ENCODE measurements at places on chromosomes 6 and 20.

DNA sequence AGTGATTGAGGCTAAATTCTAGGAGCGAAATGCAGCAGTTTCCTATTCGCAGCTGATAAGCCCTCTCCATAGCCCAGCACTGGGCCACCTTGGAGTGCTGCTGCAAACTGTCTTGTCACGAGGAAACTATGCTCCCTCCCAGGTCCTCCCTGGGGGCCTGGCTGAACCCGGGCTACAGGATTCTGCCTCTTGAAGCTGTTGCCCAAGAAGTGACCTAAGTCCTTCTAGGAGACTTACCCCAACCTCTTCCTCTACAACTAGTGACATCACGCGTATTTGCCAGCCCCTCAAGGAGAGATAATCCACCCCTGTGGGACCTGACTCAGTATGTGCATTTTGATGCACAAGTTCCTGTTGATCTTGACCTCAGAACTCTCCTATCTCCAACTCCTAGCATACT lies 26.5 kb upstream of the ZFAND3 start:
- peak; percentile 48 for DNase-seq

DNA sequence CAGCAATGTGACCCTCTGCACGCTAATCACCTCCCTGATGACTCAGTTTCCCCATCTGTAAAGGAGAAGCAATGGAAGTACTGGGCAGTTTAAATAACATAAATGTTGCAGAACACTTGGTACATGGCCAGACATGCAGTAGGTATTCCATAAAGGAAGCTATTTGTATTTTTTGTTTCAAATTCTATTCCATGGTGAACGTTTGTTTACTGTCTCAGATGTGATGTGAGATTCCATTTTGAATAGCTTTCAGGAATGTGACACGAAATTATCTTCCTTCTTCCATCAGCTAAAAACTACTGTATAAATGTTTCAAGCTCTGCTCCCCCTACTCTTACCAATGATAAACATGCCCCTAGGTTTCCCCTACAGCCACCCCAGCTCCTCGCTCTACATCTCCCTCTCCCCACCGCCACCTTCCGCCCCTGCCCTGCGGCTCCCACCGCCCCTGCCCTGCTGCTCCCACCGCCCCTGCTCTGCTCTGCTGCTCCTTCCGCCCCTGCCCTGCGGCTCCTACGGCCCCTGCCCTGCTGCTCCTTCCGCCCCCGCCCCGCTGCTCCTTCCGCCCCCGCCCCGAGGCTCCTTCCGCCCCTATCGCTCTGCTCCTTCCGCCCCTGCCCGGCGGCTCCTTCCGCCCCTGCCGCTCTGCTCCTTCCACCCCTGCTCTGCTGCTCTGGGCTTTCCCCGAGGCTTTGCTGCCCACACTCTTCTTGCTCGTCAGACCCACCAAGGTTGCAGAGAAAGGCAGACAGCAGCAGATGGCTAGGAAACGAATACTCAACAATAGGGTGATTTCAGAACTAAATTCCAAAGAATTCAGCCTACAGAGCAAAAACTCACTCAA lies 78.9 kb downstream of the THBS2 start:
- DNase-seq: no peak

DNA sequence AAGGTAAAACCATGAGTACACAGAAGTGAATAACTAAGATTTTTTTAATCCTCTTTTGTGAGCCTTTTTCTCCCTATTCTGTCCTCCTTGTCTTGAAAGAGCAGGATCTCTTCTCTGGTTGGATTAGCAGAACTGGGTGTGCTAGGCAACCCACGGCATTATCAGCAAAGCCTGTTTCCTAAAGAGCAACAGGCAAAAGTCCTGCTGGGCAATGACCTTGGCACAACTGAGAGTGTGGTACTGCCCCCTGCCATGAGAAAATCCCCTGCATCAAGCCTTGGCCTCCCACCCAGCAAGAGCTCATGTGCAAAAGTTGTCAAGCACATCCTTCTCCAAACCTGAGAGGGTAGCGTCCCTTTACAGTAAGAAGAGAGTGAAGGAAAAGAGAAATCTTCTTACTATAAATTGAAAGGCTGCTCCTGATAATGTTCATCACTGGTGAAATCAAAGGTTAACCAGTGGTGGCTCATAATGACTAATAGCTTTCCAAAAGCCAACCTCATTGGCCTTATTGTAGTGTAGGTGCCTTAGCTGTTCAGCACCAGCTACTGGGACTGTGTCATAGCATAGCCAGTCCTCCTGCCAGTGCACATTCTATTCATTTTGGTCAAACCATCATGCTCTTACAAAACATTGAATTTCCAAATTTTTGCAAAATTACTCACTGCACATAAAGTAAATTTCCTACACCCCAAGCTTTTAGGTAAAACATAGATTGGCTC lies 17.1 kb downstream of the KIF6 start:
- no peak for DNase-seq

- DNase-seq: peak; percentile 1
Measured at GRCh38 chr6:117168296-117169063, 96.9 kb upstream of the VGLL2 start.

- DNase-seq: no peak
Measured at GRCh38 chr6:138622967-138623366, 123.7 kb upstream of the NHSL1 start.

DNA sequence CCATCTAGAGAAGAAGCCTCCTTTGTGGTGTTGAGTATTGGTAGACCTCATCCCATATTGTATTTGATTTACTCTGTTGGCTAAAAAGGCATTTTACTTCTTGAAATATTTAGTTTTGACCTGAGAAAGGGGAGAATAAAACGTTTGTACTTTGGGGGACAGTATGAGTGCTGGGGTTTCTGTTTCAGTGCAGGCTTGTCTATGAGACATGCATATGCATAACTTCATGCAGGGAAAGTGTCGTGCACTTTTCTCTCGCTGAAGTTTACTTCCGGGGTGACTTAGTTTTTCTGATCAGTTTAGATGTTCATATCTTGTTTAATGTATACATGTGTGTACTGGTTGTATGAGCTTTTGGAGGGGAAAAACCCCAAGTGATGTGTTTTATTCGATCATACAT lies 59.5 kb downstream of the UTRN start:
- no peak for DNase-seq

- DNase-seq: no peak
Measured at GRCh38 chr6:128478230-128479047, 42.0 kb downstream of the PTPRK start.

GRCh38 chr6:157107915-157108651 lies 215.2 kb downstream of the TMEM242 start:
- peak; percentile 98 for DNase-seq

- no peak for DNase-seq
Measured at GRCh38 chr20:53853111-53853713, 217.2 kb downstream of the BCAS1 start.

GRCh38 chr6:117483004-117483644 lies 650 bp downstream of the DCBLD1 start:
- peak; percentile 74 for DNase-seq

DNA sequence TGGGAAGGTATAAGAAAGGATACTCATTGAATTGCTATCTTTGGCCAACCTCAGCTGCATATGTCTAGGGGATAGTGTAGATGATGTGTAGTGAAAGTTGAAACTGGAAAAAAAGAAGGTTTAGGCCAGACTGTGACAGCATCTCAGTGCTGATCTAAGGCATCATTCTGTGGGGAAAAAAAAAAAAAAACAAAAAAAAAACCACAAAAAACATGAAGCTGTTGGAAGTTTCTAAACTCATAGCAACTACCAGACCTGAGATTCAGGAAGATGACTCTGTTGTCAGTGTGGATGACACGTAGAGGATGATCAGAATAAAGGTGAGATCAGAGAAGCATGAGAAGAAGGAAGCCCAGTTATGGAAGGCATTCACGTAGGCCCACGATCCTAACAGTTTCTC lies 100.8 kb upstream of the CNKSR3 start:
- DNase-seq: no peak

- DNase-seq: peak; percentile 85
Measured at GRCh38 chr20:23629017-23629541, 8.7 kb downstream of the CST3 start.

DNA sequence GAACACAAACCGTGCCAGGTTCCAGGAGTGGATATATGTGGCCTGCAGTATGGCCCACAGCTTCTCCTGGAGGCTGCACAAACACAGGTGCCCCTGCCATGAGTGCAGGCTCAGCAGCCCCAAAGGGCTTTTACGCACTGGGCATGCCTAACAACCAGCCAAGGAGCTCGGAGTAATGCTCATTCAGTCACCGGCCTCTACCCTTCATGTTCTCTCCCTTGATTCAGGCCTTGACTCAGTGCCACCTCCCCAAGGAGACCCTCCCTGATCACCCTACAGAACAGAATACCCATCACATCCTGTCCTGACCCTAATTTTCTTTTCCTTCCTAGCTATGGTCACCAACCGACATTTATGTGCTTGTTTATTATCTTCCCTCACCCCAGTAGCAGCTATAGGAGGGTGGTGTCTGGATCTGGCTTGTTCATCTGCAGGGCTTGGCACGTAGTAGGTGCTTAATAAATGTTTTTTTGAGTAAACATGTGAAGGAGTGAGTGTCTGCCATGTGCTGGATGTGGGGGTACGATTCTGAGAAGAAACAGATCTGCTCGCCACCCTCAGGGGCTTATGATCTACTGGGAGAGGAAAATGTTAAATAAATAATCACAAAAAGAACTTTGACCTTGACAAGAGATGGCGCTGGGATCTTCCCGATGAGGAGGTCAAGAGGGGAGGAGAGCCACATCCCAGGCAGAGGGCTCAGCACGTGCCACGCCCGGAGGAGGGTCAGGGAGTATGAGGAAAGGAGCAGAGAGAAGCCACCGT lies 9.2 kb downstream of the PXMP4 start:
- DNase-seq: no peak

DNA sequence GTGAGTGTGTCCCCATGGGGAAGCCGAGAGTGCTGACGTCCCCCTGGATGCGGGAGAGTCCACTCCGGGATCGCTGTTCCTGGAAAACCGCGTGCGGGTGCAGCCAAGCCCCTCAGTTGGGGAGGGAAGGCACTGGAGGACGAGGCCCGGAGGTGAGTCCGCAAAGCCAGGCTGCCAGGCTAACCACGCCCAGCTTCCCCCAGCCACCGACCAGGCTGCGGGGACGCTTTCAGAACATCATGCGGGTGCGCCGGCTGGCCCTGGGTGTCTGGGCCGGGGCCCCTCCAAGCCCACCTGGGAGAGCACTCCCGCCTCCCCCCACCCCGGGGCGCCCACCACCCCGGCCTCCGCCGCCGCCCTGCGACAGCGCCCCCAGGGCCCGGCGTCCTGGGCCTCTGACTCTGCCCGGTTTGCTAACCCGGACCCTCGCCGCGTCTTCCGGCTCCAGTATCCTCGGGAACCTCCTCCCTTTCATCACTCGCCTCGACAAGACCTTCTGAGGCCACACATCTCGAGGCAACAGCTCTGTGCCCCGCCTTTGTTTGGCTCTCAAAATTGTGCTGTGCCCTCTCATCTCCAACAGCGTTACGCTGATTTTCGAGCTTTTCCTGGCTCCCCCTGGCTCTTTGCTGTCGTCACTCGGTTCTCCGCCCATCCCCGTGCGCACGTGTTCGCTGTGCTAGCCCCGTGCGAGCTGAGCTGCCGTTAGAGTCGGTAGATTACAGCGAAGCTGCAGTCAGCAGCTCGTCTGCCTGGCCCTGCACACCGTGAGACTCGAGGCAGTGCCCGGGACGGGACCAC lies 47.1 kb upstream of the ENTPD6 start:
- DNase-seq: peak; percentile 30

DNA sequence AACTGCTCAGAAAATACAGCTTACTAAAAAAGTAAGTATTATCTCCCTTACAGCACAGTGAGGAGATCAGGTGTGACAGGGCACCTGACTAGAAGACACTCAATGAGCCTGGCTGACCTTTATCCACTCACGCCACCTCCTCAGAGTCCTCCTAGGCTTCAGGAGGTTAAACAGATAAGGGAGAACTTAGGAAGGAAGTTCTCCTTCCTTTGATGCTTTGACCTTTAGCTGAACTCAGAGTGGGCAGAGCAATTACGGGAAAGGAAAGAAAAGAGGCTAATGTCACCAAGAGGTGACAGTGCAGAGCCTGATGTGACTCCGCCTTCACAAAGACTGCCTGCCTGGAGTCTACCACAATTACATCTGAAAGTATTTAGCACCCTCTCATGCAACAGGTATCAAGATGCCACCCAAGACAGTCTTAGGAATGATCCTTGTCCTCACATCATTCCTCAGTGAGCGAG lies 36.7 kb downstream of the MAN1A1 start:
- no peak for DNase-seq

DNA sequence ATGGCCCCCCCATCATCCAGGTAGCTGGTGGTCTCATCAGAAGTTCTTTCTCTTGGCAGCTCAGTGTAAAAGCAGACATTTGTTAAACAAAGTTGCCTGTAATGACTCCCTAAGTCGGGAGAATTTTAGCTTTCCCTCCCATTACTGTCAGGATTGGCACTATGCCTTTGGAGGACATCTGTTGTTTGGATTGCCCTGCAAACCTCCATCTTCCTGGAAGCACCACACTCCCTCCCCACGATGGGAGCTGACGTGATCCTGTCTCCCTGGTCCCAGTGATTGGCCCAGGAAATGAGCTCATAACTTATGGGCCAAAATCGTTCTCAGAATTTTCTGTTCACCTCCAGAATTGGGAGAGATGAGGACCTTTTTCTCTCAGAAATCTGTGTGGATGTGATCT lies 42.6 kb upstream of the CNR1 start:
- no peak for DNase-seq

- no peak for DNase-seq
Measured at GRCh38 chr6:11648436-11648775, 110.9 kb downstream of the TMEM170B start.

DNA sequence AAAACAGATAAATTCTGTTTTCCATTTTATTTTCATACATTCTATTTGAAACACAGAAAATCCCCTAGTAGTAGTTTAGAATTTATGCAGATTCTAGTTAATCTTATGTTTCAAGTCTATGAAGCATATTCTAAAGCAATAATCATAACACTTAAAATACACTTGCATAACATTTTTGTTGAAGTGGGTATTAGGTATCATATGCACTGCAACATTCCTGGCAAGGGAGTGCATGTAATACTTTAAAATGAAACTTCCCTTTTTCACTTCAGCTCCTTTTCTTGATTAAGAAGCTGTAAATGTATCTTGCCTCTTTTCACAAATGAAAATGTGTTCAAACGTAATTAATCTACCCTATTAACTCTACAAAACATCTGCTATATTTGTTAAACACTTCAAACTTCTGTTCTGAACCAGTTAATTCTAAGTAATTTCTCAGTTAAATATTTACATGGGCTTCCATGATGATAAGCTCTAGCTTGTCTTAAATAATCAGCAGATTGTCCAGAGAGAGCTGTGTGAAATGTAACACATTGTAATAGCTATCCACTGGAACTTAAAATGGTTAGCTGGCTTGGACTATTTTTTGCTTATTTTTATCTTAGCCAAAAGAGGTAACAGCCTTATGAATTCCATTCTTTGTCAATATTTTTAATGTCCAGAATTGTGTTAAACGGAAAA lies 192.8 kb downstream of the COL19A1 start:
- DNase-seq: no peak

DNA sequence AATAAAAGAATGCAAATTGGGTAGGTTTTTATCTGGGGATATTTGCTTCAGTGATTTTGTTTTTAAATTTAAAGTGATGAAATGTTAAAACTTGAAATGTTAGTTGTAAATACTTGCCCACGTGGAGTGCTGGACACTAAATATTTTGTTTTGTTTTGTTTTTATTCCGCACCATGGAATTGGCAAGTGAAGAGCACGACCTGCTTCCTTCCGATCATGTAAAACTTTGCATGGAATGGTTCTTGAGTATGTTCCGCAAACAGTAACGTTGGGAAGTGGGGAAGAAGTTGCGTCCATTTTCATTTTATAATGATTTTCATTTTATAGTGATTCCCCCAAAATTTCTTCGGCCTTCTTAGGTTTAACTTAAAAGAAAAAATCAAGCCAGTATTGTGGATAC lies 765 bp downstream of the IRAK1BP1 start:
- DNase-seq: no peak

GRCh38 chr6:139126931-139127330 lies 7.9 kb upstream of the HECA start:
- no peak for DNase-seq

All from mesenchymal stem cell (in vitro differentiated cells and primary cell).